ENCODE measurements at places on chromosomes 4 and X.

DNA sequence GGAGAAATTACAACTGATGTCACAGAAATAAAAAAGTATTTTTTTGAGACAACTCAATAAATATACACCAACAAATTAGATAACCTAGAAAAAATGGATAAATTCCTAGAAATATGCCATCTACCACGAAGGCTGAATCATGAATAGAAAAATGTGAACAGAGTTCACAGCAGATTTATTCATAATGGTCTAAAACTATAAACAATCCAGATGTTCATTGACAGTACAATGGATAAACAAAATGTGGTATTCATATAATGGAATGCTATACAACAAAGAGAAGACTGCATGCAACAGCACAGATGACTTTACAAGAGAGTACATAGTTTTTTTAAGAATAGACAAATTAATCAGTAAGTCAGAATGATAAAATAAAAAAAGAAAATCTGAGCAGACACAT, 55.2 kb downstream of the CLOCK start:
- peak; percentile 47 for DNase-seq

DNA sequence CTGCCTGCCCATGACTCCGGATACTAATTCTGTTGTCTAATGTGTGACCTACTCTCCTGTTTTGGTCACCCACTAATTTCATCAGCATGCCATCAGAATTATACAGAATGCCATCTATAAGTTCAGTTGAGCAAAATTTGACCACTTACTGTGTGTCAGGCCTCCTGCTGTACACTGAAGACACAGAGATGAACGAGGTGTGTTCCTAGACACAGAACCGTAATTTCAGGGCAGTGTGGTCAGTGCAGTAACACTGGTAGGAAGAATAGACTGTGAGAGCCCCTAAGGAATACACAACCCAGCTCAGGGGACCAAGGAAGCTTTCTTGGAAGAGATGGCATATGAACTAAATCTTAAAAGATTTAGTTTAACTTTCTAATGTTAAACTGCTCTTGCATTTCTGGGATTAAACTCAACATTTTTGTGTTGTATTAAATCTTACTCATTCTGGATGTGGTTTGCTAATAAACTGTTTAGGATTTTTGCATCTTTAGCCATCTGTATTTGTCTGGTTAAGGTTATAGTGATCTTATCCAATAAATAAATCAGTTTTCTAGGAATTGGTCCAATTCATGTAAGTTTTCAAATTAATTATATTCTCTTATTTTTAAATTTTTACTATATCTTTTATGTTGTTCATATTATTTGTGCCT, 34.3 kb downstream of the KANTR start:
- DNase-seq: no peak

DNA sequence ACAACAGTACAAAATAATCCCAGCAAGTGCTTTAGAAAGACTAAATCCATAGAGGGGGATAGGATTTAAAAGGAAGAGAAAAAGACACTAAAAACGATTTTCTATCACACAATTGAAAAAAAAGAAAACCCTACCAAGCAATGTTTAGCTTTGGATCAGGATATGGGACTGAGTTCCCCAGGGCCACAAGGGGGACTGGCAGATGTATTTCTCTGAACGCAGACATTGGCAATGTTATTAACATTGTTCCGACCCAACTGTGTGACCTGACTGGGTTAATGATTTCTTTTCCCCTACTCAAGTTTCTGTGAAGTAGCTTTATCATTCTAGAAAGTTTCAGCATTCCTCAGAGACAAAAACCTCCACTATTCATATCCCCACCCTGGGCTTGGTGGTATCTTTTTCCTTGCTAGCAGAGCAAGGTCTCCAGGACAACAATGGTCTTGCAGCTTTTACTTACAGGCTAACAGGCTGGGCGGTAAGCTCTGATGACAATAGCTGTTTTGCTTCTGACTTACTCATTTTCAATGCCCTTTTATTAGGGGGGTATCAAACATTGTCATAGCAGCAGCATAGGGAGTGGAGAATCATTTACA, 25.8 kb downstream of the SLC7A11 start:
- DNase-seq: no peak

DNA sequence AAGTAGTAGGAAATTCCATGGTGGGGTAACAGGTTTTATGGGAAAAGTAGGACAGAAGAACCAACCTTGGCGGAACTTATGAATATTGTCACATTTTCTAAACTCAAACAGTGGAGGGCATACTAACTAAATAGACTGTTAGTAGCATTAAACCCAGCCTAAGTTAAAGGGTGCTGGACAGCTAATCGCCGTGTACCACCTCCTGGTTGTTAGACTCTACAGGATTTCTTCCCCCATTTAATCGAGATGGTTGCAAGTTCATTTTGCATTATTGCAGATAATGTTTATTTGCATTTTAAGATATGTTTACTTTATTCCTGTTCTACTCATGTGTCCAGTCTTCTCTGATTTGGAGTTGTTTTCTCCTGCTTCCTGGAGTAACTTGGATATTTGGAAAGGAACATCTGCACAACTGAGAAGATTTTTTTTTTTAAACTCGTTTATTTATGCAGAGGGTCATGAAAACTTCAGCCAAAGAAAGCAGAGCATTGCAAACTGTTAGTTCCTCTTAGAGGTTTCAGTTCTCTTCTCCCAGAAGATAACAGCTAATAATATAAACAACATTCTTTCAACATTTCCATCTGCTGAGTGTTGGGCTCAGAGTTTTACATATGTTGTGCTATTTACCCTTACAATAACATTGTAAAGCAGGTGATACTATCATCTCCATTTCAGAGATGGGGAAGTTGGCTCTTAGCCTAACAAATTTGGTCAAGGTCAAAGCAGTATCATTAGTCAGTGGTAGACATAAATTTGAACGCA, 51.5 kb upstream of the TBC1D9 start:
- no peak for DNase-seq

GRCh38 chr4:70365479-70365878, 4.9 kb downstream of the SMR3A start:
- no peak for DNase-seq

GRCh38 chrX:18426004-18426320, 554 bp downstream of the CDKL5 start:
- no peak for DNase-seq

DNA sequence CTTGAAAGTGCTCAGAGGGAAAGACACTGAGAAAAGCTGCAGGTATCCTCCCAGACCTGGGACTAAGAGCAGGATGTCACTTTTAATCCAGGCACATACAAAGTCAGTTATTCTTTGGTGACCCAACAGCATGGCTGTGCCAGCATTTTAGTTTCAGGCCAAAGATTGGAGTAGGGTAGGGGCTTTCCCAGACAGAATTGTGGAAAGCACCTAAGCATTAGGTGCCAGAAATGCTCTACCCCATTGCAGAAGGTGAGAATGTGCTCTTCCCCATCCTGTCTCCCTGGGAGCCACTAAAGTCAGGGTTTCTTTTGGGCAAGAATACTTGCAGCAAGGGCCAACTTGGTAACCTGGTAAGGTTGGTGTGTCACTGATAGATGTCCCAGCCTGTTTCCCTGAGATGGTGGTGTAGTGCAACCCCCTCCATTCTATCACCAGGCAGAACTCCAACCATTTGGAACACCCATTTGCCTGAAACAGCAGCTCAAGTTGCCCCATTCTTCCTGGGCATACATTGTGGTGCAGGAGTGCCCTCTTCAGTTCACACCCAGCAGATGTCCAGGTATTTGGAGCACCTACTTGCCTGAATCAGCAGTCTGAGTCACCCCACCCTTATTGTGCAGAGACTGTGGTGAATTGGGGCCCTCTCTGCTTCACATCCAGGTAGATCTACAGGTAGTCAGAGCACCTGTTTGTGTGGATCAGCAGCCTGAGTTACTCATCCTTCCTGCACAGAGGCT, 183.5 kb downstream of the ZC4H2 start:
- no peak for DNase-seq

GRCh38 chr4:62513306-62513705, 1313.2 kb downstream of the ADGRL3 start:
- DNase-seq: no peak

- no peak for DNase-seq
Observed at GRCh38 chrX:47222751-47223350, 4.4 kb downstream of the CDK16 start.

- no peak for DNase-seq
Observed at GRCh38 chrX:17644001-17644400, 93.3 kb upstream of the SCML1 start.

DNA sequence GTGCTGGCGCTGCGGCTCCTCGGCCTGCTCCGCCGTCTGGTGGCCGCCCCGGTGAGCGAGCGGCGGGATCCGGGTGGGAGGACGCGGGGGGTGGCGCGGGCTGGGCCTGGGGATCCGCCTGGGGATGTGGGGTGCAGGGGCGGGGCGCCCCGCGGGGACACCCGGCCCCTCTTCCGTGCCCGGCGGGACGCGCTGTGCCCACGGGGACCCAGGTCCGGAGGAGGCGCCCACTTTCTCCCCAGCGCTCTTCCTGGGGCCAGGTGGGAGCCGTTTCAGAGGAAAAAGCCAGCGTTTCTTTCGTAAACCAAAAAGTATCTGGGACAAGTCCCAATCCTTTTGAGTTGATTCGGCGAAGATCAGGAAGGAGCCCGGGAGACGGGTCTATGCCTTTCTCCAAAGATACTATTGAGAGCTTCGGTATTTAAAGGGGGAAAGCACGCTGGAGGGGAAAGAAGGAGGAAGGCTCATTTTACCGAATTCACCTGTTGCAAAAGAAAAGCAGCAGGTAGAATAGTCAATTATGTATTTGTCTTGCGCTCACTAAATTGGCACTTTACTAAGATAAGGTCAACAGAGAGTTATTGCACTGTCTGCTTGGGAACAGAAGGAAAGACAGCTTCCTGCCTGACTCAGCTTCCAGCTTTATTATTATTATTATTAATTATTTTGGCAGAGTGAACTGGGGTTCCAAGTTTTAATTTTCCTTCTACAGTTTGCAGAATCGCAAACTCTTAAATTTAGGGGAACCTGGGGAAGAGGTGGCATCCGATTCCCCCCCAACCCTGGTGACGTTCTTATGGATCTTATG, 81.5 kb upstream of the CD99 start:
- peak; percentile 22 for DNase-seq

DNA sequence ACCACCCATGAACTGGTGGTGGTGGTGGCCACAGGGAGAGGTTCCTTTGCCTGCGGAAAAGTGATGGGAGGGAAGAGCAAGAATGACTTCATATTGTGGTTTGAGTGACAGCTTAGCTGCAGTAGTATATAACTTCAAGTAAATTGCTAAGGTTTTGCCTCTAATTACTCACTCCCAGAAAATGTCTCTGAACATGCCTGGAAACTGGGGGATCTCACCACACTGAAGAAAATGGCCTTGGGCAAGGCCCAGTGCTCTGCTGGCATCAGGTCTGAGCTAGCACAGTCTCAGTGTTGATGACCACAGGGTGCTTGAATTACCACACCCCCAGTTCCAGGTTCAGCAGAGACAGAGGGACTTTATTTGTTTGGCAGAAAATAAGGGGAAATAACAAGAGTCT, 2085.4 kb downstream of the ARAP2 start:
- no peak for DNase-seq

GRCh38 chr4:187604984-187605383, 390.6 kb upstream of the ZFP42 start:
- no peak for DNase-seq

DNA sequence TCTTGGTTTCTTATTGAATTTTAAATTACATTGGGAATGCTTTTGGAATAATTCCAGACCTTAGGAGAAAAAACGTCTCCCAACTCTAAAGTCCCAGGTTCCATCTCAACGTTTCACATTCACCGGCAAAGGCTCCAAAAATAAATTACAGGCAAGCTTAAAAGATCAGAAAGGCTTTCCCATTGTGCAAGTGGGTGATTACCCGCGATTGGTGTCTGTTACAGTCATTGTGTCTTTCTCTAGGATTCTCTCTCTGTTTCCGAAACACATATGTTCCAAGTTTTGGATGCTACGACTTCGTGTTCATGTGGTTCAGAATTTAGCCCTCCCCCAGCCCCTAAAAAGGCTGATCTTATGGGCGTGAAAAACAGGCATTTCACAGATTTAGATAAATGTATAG, 41.8 kb downstream of the PALLD start:
- DNase-seq: no peak

DNA sequence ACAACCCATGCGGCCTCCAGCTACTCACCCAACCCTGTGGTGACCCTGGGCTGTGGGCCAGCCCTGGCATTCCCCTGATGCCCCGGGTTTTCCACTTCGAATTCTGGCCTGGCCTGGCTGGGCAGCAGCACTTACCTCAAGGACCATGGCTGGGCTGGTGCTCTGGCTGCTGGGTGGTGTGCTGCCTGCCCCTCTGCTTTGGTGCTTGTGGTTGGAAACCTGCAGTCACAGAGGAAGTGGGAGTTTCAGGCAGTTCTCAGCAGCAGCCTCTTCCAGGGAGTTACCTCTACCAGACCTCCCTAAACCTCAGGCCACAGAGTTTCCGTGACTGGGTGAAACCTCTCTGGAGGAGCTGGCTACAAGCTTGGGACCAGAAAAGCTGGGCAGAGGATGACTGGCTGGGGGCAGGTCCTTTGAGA, at the start of gene CXCR3:
Gene CXCR3, minus strand, starts transcription at position 209 of the 419 bp plus-strand sequence. Its CDS starts 62 bp downstream, at position 147.
- DNase-seq: peak; percentile 38

GRCh38 chrX:10077425-10078188, 79.2 kb upstream of the CLCN4 start:
- no peak for DNase-seq

GRCh38 chrX:2425286-2426071, 75.3 kb downstream of the DHRSX start:
- DNase-seq: no peak

GRCh38 chr4:82791179-82791578, 7.4 kb downstream of the SCD5 start:
- DNase-seq: no peak

DNA sequence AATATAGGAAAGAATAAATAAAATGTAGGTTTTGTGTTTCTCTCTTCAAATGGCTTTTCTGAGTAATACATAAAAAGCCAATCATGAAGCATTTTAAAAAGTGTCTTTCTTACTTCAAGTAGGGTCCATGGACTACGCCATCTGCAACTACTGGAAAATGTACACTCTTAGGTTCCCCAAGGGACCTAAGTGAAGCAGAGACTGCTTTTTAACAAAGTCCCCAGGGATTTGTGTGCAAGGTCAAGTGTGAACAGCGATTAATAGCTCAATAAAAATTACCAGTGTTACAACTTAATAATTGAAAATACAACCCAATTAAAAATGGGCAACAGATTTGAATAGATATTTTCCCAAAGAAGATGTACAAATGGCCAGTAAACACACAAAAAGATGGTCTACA, 84.9 kb downstream of the ARHGAP6 start:
- DNase-seq: no peak

GRCh38 chrX:1600406-1601050, 9.1 kb downstream of the AKAP17A start:
- DNase-seq: no peak

GRCh38 chr4:101367201-101367600, 19.9 kb upstream of the PPP3CA start:
- DNase-seq: peak; percentile 85

DNA sequence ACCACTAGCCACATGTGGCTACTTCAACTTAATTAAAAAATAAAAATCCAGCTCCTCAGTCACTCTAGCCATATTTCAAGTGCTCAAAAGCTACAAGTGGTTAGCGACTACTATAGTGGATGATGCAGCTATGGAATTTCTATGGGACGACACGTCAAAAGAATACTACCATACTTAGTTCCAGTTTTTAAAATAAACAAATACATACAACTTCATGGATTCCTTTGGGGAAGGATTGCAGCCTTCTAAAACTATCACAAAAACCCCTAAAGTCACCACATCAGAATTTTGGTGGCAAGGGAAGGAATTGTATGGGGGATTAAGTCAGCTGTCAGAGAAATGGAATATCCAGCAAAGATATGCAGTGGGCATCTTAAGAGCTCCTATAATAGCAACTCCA, 6.5 kb downstream of the ZNF280C start:
- DNase-seq: no peak

GRCh38 chrX:40467454-40467853, 113.3 kb upstream of the ATP6AP2 start:
- no peak for DNase-seq

Data from fibroblast of pulmonary artery (primary cell).